ENCODE measurements at places on chromosomes 3 and 15.

- DNase-seq, result no peak
These were observed 26.0 kb downstream of the TMEM158 start for GRCh38 chr3:45199837-45200648.

DNA sequence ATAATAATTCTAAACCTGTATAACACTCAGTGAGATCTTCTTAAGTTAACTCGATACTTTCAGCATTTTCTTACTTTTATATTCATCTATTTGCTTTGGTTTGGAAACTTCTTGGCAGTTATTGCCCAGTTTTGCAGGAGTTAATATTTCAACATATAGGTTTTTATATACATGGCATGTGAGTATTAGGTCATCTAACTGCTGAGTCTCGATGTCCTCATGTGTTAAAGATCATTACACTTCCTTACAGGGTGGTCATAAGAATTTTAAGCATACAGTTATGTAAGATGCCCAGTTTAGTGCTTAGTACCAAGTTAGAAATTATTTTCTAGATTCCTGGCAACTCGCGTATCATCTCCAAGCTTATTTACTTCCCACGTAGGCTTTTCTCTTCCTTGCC is 62.9 kb downstream of the TMEM39A start:
- DNase-seq, result no peak

GRCh38 chr3:183584246-183584913 is 28.9 kb upstream of the KLHL6 start:
- DNase-seq, result no peak

DNA sequence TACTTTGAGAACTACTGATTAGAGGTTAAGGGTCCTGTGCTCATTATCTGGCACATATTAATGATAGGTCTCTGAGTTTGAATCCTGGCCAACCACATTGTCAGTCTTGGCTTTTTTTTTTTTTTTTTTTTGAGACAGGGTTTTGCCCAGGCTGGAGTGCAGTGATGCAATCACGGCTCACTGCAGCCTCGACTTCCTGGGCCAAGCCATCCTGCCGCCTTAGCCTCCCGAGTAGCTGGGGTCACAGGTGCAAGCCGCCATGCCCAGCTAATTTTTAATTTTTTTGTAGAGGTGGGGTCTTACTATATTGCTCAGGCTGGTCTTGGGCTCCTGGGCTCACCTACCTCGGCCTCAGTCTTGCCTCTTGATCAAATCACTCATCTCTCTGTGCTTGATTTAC is 547 bp upstream of the PCCB start:
- no peak for DNase-seq

DNA sequence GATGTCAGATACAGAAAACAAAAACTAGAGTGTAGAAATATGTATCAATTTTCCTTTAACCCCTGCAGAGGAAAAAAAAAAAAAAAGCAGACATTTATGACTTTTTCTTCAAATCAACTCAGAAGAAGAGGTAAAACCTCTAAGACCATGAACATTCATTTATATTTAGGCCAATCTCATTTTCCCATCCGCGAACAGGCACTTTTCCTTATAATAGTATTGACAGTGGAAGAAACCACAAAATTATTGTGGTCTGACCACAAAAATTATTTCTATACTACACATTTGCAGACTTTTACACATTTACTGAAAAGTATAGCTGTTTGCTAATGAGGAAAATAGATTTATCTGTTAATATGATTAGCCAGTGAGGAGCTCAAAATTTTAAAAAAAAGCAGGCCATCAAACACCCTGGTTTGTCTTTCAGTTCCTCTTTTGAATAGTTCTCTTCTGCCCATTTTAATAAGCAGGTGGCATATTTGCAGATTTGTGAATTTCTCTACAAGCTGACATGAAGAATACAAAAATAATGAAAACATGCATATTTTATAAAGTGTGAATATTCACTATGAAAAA is 5.7 kb downstream of the OSBPL11 start:
- DNase-seq, result no peak

- no peak for DNase-seq
These were observed 30.8 kb downstream of the IFT122 start for GRCh38 chr3:129470861-129471260.

DNA sequence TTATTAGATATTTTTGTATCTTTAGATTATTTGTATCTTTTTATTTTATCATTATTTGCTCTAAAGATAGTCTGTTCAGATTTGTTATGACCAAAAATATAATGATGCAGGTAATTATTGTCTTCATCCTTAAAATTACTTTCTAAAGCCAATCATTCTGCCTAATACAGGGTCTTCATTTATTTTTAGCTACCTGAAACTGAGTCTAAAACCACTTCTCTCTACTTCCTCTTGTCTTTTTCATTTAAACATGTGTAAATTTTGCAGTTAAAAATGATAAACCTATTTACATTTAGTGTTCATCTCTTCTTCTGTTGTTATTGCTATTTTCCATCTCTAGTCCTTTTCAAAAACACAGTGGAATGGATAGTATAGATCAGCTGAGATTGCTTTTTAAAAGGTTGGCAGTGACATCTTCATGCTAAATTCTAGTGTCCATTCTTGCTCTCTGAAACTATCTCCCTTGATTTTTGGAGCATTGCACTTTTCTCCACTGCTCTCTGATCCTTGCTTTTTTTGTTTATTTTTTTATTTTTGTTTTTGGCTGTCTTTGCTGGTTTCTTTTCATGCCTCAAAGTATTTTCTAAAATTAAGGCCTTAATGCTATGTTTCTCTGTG is 91.8 kb downstream of the UBE2E2 start:
- no peak for DNase-seq

DNA sequence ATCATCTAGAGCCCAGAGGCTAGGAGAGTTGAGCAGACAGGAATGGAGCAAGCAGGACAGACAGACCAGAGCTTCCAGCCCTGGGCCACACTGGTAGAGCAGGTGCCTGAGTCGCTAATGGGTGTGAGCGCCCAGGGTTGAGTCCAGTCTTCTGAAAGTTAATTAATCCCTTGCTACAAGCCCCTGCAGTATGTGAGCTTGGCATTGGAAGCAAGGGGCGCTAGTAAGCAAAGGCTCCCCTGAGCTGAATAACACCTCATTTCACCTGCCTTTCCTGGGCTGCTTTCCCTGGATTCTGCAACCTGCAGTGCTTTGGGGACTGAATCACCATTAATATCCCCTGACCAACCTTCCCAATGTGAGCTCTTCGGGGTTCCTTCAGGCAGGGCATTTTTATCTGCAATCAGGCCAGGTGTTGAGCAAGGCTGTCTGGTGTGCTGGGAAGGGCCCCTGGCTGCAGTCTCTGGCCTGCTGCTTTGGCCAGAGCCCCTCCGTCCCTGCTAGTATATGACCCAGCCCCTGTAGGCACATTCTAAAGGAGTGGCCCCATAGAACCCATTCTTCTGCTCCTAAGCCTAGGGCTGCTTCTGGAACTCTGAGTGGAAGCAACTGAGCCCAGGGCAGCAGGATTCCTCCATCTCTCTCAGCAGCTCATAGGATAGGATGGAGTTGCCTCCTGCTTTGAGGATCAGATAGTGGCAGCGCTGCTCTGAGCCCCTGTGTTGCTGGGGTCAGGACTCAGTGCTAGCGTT is 45.1 kb upstream of the EPHB1 start:
- no peak for DNase-seq

- DNase-seq, result no peak
These were observed 125.8 kb downstream of the LPP start for GRCh38 chr3:188279502-188280335.

DNA sequence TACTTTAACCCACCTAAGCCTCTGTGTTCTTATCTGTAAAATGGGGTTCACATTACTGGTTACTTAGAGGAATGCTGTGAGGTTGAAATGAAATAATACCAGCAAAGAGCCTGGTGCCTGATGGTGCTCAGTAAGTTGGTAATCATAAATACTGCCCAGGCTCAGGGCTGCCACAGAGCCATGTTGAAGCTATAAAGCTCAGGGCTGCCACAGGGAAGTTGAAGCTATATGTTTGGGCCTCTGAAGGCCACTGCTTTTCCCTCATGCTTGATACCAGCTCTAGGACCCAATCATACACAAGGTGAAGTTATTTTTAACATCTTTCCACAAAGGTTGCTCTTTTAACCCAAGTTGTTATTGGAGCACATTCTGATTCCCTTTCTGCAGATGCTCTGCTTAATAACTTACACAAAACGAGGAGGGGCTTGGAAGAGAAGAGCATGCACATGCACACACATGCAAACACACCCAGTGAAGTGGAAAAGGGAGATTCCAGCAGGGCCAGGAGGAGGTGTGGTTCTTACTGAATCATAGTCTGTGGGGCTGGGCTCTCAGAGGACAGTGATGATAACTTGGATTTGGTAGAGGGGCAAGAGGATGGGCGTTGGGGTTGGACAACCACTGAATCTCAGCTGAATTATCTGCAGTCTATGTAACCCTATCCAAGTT is 17.4 kb downstream of the PARP14 start:
- DNase-seq, result no peak

DNA sequence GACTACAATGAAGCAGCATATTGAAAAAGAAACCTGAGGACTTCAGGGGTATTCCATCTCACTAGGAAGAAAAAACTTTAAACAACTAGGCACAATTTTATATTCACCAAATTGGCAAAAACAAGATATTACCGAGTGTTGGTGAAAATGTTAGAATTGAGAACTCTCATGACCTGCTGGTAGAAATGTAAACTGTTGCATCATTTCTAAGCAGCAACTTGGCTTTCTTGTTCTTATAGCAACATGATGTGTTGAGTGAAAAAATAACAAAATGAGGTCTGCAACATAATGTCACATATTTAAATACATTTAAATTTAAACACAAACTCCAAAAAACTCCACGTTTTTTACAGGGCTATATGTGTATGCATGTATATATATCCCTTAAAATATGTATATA is 59.0 kb upstream of the SPPL2A start:
- no peak for DNase-seq

DNA sequence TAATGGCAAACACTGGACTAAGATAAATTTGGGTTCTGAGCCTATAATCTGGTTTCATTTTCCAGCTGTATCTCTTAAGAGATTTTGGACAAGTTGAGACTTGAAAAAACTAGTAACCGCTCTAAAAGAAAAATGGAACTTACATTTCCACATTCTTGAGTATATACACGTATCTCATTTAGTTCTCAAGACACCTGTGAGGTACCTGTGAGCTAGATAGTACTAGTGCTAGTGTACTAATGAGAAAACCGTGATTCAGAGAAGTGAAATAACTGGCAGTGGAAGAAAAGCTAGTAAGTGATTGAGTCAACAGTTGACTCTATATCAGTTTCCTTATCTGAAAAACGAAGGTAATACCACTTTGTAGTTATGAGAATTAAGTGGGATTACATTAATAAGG is 62.2 kb upstream of the PAQR5 start:
- no peak for DNase-seq

DNA sequence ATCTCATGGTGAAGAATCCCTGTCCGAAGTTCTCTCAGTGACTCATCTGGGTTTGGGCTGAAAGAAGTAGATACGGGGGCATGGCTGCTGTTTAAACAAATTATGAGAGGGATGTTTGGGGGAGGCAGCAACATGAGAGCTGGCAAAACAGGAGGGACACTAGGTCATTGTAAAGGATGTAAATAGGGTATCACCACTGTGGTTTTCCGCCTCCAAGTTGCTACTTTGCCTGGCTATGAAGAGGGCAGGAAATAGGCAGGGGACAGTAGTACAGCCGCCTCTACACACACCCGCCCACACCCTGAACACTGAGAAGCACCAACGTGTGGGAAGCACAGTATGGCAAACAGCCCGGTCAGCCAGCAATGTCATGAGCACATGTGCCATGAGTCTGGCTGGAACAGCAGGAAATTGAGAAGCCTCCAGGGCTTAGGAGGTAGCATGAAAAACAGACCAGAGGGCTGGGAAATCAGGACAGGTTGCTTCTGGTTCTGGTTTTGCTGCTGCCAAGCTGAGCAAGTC is 17.1 kb downstream of the HEXA start:
- no peak for DNase-seq

DNA sequence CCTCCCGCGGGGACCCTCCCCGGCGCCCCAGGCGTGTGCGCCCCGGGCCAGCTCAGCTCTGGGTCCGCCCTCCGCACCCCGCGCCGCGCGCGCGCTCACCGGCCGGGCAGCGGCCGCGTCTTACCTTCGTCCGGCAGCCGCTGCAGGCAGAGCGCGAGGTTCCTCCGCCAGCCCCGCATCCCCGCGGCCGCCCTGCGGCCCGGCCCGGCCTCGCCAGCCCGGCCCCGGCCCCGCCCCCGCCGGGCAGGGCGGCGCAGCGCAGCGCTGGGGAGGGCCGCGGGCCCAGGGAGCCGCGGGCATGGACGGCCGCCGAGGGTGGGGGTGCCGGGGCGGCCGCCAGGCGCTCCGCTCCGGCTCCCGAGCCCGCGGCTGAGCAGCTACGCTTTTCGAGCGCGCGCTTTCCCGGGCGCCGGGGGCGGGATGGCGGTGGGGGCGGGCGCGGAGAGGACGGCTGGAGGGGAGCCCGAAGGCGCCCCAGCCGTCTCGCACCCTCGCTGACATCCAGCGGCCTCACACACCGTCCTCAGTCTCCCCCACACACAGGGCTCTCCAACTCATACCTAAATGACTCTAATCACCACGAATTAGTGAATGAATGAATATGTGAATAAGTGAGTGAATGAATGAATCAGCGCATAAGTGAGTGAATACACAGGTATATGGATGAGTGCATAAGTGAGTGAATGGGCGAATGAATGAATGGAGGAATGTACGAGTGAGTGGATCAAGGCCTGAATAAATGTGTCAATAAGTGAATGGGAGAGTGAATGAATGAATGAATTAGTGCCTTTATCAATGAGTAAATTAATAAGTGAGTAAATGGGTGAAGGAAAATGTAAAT is 48.5 kb upstream of the CCDC174 start:
- no peak for DNase-seq

DNA sequence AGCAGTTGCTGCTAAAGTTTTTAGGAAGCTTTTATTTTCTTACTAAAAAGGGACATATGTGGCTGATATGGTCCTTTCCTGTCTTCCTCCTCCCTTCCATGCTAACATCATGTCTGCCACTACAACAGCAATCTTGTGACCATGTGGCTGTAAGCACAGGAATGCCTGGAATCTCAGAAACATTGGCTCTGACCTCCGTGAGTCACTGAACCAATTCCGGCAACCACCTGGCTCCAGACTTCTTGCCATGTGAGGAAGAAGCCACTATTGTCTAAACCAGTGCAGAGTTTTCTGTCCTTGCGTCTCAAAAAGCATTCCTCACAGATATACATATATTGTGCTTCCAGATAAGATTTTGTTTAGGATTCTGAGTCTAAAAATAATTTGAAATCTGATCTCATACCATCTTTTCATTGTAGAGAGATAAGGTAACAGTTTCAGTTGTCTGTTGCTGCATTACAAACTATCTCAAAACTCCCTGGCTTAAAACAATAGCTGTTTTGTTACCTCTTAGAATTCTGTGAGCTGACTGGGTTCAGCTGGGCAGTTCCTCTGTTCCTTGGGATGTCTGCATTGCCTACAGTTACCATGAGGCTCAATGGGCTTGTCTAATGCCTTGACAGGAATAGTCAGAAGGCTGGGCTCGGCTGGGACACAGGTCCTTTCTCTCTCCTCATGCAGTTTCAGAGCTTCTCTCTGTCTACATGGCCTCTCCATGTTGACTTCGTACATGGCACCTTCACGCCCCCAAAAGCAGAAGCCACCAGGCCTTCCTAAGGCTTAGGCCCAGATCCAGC is 77.3 kb upstream of the MAGI1 start:
- DNase-seq, result no peak

- DNase-seq, result no peak
These were observed 70.0 kb downstream of the SETD5 start for GRCh38 chr3:9467451-9467850.

GRCh38 chr3:120568202-120568531 is 28.0 kb upstream of the NDUFB4 start:
- DNase-seq, result no peak

GRCh38 chr15:70558406-70559264 is 204.7 kb downstream of the UACA start:
- no peak for DNase-seq

- DNase-seq, result no peak
These were observed 784 bp downstream of the TTLL3 start for GRCh38 chr3:9810846-9811245.

- DNase-seq, result no peak
These were observed 24.1 kb upstream of the AKAP13 start for GRCh38 chr15:85356276-85356675.

Measured in mesothelial cell of epicardium (in vitro differentiated cells).